Activated CD8-positive, alpha-beta memory T cell treated with anti-CD3 and anti-CD28 coated beads for 4 hours (primary cell): ENCODE measurements at places on chromosomes 3 and 15.

DNA sequence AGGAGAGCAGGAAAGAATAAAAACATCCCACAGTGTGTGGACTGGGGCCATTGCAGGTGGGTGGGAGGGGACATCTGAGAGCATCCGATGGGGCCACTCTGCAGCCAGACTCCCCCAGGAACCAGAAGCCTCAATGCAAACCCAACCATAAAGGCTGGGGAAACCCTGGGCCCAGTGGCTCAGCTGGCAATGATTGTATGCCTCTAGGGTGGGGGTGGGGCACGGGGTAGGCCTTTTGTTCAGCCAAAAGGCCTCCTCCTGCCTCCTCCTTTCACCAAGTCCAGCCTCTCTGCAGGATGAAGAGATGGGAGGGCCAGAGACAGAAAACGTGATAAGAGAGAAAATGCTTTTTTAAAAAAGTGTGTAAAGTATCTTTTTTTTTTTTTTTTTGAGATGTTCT is 45.5 kb upstream of the HERC1 start:
- DNase-seq, result no peak

DNA sequence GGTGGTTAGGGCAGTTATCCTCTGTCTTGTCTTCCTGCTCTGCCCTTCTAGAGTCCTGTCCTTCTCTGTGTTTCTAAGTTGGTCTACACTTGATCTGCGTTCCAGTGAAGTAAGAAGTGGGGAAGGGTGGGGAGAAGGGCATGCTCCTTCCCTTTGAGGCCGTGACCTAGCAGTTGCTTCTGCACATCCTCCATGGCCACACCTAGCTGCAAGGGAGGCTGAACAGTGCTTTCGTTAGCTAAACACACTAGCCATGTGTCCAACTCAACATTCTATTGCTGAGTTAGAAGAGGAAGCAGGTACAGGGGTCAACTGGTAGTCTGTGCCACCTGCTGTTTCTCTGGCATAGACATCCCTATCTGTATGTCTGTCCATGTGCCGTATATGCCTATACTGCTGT is 94.5 kb downstream of the LARS2 start:
- DNase-seq, result no peak

DNA sequence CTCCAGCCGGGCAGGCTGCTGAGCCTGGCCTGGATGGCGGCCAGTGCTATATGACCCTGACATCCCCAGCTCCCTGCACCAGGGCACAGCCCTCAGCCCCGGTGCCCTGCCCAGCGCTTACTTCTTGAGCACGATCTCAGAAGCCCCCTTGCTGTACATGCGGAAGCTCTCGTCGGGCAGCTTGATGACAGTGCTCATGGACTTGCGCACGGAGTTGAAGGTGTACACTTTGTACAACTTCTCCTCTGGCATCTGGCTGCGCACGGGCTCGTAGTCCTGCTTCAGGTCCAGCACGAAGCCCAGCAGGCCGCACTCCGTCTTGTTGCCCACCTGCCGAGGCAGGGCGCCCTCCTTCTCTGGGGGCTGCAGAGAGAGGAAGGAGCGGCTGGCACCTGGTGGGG is 38.8 kb upstream of the SEC13 start:
- no peak for DNase-seq

DNA sequence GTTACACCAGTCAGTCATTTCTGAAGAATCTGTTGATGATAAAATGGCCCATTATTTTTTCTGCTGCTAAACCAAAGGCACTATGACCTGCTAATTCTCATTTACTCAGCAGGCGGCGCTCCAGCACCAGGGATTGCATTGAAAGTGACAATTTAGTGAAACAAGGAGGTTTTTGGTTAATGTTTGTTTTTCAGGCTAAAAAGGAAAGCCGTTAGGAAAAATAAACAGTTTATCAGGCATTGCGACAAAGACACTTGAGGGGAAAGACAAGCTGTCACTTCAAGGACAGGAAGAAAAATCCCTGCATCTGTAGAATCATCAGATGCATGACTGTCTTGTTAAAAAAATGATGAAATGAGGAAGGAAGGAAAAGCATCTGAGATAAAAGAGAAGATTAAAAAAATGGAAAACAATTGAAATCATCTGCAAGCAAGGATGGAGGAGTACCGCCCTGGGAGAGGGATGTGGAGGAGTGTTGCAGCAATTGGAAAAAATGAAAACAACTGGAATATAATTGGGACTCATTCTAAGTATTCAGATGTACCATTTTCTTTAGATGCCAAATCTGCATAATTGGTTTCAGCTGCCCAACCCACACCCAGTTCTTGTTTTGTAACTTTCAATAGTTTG is 54.0 kb downstream of the NR1D2 start:
- no peak for DNase-seq

- DNase-seq, result no peak
Observed at GRCh38 chr3:197062446-197062845, 32.8 kb upstream of the MELTF start.

DNA sequence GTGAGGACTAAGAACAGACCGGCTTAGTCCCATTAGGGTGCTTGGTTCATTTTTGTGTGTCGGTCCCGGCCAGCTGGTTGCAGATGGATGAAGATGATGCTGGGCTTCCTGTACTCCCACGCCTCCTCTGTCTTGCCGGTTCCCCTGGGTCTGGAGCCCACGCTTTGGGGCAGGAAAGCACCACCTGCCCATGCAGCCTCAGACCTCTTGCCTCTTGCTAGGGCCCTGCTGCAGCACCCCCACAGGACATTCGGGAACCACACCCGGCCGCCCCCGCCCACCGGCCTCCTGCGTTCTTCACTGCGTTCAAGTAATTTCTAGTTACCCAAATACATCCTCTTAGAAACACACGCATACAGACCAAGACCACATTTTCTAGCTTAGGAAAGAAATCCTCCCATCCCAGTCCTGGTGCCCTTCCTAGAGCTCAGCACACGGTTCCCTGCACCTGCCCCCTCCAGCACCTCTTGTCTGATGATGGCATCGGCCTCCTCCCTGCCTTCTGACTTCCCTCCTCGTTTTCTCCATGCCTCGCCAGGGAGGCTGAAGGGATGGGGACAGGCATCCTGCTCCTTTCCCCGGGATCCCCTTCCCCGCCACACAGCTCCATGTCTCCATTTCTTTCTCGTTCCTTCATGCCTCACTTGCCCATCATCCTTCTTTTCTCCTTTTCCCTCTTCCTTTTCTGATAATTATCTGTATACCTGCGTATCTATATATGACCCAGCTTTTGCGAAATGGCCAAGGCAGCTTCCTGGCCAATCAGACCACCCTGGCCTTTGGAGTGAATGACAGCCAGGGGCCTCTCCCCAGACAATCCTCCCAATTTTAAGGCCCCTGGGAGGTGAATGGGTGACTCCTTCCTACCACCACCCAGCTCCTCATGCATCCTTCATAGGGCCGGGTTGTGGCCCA is 30.9 kb downstream of the FAM3D start:
- DNase-seq, result no peak

GRCh38 chr3:5155241-5155640 is 32.3 kb upstream of the EDEM1 start:
- no peak for DNase-seq

- no peak for DNase-seq
Observed at GRCh38 chr15:70556151-70556741, 207.1 kb downstream of the UACA start.

DNA sequence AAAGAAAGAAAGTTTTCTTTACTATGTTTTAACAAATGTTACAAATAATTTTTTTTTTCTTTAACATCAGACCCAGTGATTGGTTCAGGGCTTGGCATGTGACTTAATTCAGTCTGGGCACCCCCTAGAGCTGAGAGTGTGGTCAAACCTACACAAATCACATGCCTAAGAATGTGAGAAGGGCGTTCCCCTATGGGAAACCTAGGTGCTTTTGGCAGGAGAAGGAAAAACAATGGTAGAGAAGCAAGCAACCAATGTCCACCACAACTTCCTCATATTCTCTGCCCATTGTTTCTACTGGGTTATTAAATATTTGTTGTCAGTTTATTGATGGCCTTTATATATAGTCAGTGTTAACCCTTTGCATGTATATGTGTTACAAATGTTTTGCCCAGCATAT is 21.4 kb upstream of the PIAS1 start:
- DNase-seq, result no peak

DNA sequence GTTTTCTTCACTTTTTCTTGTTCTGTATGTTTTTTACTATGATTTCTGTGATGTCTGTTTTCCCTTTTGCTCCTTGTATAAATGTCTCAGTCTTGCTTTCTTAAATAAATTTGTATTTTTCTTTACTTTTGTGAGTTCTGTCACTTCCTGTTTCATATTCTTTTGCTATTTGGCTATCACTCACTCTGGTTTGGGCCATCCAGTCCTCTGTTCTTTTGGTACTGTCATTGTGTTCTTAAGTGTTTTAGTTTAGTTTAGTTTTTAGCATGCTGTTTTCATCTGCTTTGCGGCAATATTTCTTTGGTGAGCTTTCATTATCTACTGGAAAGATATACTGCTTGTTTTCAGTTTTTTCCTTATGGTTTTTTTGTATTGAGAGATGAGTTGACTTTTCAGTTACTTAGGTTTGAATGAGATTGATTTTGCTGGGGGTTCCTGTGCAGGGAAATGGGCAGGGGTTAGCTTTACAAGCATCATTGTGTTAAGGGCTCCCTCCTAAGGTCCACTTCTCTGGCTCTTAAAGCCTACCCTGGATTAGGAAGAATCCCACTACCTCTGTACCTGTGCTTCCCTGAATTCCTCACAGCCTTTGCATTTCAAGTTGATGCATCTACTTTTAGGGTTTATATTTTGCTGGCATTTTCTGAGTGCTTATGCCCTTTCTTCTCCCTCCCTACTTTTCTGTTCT is 35.1 kb downstream of the PDCD6IP start:
- DNase-seq, result no peak

GRCh38 chr15:37103475-37104423 is 3.4 kb upstream of the MEIS2 start:
- no peak for DNase-seq

- no peak for DNase-seq
Observed at GRCh38 chr15:90667073-90667754, 49.9 kb upstream of the BLM start.

DNA sequence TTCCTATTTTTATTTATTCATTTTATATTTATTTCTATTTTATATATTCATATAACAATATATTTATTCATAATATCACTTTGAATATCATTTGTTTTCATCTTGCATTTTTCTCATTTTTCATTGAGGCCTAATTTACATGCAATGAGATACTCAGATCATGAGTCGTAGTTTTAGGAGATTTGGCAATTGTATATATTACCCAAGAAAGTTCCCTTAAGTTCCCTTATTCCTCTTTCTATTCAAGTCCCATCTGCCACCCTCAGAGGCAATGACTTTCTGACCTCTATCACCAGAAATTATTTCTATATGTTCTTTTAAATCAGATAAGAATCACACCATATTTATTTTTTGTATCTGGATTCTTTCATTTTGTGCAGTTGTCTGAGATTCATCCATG is 329.1 kb upstream of the TPRG1 start:
- DNase-seq, result no peak

GRCh38 chr3:27221264-27221932 is 147.8 kb downstream of the NEK10 start:
- DNase-seq, result no peak

GRCh38 chr3:49248840-49249227 is 28.2 kb downstream of the C3orf62 start:
- DNase-seq, result no peak

DNA sequence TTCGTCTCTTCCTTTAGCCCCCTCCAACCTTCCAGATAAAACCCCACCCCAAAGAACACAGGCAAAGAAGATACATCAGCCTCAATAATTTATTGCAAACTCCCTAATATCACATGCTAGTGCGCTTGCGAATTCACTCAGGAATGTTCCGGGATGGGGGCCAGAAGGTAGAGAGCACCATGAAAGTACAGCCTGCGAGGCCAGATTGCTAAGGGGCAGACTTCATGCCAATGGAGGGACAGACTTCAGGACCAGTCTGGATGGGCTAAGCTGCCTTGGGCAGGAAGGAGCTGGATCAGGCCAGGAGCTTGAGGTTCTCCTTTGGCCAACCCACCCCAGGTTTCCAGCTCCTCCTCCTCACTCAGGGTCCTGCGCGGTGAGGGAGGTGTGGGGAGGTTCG is 13.4 kb downstream of the CIDEC start:
- DNase-seq, result no peak

GRCh38 chr15:98676586-98677270 is 28.4 kb downstream of the IGF1R start:
- DNase-seq, result no peak

DNA sequence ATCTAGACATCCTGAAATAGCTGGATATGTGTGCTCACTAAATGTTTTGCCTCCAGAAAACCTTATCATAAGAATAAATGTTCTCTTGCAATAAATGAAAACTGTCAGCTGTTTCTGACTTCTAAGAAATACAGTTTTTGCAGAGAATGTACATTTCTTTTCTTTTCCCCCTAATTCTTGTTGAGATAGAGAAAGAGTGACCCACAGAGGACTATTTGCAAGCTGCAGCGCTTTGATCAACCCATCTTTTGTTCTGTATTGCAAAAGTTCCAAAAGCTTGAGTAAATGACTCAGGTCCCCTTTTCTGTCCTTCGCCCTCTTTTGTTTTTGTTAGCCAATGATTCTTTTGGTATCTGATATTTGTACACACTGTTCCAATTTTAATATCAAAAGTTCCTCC is 141.9 kb downstream of the BBX start:
- DNase-seq, result no peak

- DNase-seq, result no peak
Observed at GRCh38 chr15:46660096-46660842, 1025.4 kb downstream of the SQOR start.

DNA sequence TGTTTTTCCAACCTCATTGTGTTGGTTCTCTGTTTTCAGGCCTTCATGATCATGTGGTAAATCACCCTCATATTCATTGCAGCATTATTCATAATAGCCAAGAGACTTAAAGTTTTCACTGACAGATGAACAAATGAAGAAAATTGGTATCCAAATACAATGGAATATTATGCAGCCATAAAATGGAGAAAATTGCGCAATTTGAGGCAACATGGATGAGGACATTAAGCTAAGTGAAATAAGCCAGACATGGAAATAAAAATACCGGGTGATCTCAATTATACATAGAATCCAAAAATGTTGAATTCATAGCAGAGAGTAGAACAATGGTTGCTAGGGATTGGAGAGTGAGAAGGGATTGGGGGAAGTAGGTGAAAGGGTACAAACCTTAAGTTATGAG is 491.9 kb upstream of the KCNMB2 start:
- DNase-seq, result no peak

DNA sequence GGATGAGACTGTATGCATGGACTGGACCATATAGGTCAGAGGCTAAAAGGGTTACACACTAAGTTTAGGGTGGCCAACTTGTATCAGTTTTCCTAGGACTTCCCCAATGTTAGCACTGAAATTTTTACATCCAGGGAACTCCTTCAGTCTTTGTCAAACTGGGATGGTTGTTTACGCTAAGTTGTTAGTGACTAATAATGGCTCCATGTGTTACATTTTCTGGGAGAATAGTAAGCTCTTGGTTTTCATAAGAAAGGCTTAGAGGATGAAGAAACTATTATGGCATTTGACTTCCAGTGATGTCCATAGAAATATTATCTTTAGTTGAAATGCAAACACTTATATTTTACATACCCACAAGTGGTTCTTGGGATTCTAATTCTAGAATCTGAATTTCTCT is 57.9 kb upstream of the ST3GAL6 start:
- no peak for DNase-seq
